Ammon's horn (tissue), 1 donor: ENCODE measurements at places on chromosomes 3 and 15.

- DNase-seq: no peak
Measured at GRCh38 chr3:56054844-56055243, 413.4 kb downstream of the ERC2 start.

DNA sequence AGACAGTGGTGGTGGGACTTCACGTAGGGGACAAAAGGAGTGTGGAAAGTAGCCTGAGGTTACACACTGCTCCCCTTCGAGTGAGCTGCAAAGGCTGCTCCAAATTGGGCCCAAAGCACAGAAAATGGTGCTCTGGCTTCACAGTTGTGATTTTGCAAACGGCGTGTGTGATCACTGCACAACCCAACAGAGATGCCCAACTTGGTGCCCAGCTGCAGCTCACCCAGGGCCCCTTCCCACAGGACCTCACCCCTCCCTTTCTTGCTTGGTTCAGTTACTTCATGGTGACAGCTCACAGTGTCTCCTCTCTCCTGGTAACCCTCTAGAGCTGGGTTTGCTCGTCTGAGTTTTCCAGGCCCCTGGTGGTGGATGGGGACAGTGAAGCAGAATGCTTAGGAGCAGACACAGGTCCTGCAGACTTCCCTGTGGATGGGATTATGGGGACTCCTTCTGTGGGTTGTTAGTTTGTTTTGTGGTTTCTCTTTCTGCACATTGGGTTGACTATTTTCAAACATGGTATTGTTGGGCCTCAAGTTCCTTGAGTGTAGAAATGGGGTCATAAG, 98.3 kb downstream of the TOP2B start:
- DNase-seq: no peak

DNA sequence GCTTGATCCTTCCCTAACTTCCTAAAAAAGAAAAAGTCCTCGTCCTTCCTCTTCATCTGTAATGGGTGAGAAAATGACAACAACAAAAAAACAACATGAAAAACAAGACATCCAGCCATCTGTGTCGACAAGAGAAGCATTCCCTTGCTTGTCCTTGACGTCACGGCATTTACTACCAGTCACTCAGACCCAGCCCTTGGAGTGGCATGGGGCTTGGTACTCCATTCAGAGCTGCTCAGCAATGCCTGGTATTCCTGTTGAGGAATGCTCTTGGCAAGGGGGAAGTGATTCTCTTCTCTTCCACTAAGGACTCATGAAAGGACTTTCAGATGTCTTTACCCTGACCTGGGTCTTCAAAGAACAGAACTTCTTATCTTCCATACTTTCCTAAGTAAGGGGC, 339.7 kb upstream of the RASGRP1 start:
- DNase-seq: no peak

GRCh38 chr15:63114465-63114864, 7.2 kb upstream of the LACTB start:
- DNase-seq: no peak

GRCh38 chr3:72118628-72119027, 333.7 kb upstream of the PROK2 start:
- no peak for DNase-seq

GRCh38 chr15:66196602-66197001, 56.9 kb downstream of the MEGF11 start:
- no peak for DNase-seq

DNA sequence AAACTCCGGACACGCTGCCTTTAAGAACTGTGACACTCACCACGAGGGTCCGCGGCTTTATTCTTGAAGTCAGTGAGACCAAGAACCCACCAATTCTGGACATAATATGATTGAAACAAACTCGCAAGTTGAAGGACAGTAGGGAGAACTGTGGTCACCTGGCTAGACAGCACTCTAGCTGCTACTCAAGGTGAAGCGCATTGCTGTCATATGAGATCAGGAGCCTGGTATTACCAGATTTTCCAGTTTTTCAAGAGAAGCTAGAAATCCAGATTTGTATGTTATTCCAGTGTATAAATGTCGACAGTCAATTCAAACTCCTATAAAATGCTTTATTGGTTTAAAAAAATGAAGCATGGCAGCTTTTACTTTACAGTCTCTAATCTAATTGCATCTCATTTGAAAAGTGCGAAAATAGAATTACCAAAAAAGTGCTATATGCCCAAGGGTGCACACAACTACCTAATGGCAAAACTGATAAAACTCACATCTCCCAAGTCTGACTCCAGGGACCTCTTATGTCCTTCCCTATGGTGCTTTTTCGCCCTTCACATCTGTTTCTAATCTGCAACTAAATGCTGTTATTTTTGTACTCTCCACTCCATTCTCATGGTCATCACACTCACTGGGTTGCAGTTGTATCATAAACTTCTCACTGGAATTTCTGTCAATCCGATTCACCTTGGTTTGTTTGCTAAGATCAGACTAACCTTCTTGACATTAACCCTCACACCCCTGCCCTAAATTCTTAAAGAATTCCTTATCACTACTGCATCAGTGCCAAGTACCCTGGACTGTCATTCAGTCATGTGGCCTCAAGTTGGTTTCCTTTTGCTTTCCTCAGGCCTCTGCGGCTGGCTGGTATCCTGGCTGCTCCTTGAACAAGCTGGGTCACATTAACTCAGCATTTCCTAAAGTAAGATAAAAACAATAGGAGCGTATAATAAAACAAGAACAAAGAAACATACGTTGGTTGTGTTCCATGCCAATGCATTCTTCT, 31.5 kb upstream of the ARHGEF26 start:
- DNase-seq: no peak

- no peak for DNase-seq
Measured at GRCh38 chr3:175526609-175527280, 667.6 kb downstream of the NAALADL2 start.

GRCh38 chr15:70099967-70100473, 2.3 kb upstream of the TLE3 start:
- DNase-seq: no peak

DNA sequence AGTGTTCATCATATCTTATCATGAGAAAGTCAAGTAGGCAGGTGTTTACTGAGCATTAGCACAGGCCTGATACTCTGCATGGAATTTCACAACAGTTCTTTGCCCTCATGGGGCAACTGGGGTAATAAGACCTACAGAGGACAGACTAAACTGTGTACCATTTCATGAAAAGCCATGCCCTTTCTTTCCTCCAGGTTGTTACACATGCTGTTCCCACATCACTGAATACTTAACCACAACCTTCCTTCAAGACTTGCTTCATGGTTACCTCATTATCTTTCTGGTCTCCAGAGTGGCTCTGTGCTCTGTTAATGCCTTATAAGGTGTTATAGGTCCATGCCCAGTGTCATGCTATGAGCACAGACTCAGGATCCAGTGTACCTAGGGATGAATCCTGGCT, 28.2 kb upstream of the RSL24D1 start:
- no peak for DNase-seq

DNA sequence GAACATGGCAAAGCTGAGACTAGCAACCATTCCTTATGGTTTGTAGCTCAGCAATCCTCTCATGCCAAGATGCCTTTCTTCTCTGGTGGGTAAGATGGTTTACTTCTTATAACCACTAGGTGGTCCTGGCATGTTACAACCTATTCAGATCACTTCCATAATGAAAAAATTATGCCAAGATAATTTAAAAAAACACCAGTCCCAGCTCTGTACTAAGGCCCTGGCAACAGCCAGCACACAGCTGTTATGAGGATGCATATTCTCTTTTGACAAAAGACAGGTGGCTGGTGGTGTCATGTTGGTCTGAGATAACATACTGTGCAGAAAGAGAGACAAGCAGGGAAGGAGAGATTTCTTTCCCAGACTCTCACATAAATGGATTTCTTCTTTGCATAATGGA, 65.7 kb upstream of the FRMD4B start:
- no peak for DNase-seq

GRCh38 chr3:155494332-155494731, 200.8 kb upstream of the STRIT1 start:
- no peak for DNase-seq

DNA sequence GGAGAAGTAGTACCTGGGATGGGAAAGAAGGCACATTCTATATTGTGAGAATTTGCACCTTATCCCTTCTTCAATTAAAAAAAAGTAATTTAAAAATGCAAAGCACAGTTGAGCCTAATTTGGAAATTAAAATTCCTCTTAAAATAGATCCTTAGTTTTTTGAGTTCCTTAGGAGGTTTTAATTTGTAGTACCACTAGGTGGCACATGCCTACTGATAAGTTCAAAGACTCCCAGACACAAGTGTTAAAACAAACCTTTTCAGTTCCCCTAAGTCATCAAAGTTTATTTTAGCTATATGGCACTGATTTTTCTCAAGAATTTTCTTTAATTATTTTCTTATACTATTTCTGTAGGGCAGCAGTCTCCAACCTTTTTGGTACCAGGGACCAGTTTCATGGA, 127.6 kb upstream of the AZI2 start:
- peak; percentile 55 for DNase-seq

- no peak for DNase-seq
Measured at GRCh38 chr3:10338164-10338470, 17.2 kb upstream of the SEC13 start.

DNA sequence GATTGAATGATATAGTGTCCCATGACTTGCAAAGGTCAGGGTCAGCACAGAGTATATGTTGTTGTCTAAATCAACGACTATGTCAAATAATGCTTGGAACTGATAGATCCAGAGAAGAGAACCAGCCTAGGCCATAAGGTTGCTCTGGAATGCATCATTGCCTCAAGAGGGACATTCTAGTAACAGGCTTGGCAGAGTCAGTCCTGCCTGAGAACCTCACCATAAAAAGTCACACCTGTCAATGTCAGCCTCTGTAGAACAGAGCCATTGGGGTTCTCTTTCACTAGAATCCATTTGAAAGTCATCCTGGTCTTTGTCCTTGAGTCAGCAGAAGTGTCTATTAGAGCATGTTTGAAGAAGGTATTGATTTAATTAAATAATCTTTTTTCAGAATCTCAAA, 31.4 kb upstream of the UBE3A start:
- DNase-seq: no peak

DNA sequence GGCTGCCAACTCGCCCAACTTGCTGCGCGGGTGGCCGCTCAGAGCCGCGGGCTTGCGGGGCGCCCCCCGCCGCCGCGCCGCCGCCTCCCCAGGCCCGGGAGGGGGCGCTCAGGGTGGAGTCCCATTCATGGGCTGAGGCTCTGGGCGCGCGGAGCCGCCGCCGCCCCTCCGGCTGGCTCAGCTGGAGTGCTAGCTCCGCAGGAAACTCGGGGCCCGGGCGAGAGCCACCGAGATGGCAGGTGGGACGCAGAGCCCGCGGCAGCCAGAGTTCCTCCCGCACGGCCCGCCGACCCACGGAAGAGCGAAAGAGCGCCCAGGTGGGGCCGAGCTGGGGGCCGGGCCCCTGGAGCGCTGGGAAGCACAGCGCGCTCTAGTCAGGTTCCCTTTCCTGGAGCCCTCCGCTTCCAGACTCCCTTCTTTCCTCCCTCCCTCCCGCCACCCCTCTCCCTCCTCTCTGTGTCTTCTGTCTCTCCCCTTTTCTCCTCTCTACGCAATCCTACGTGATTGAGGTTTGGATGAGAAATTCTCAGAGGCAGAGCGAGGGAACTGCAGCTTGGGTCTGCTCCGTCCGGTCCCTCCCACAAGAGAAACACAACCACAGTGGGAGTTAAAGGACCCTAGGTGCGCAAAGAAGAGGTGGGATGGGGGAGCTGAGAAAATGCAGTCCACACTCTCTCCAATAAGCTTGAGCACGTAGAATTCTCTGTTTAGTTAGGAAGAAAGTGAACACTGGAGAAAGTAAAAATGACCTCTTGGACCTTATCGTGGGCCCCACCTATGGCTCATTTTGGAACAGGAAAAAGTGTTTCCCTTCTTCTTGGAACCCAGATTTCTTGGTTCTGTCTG, 317.3 kb downstream of the FGF12 start:
- peak; percentile 18 for DNase-seq

- peak; percentile 10 for DNase-seq
Measured at GRCh38 chr3:121834157-121834670, 646 bp downstream of the IQCB1 start.

DNA sequence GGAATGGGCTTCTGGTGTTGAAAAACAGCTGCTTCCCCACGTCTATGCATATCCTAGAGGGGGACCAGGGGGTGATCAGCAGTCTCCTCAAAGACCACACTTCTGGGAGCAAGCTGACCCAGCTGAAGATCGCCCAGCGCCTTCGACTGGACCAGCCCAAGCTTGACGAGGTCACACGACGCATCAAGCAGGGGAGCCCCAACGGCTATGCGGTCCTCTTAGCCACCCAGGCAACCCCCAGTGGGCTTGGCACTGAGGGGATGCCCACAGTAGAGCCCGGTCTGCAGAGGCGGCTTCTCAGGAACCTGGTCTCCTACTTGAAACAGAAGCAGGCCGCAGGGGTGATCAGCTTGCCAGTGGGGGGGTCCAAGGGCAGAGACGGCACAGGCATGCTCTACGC, 2.5 kb downstream of the RBM15B start:
- no peak for DNase-seq

GRCh38 chr3:170563712-170564423, 22.0 kb downstream of the SLC7A14 start:
- peak; percentile 28 for DNase-seq

- DNase-seq: no peak
Measured at GRCh38 chr15:36230776-36231175, 348.6 kb upstream of the CDIN1 start.

- DNase-seq: no peak
Measured at GRCh38 chr3:195566797-195567196, 16.9 kb downstream of the APOD start.

DNA sequence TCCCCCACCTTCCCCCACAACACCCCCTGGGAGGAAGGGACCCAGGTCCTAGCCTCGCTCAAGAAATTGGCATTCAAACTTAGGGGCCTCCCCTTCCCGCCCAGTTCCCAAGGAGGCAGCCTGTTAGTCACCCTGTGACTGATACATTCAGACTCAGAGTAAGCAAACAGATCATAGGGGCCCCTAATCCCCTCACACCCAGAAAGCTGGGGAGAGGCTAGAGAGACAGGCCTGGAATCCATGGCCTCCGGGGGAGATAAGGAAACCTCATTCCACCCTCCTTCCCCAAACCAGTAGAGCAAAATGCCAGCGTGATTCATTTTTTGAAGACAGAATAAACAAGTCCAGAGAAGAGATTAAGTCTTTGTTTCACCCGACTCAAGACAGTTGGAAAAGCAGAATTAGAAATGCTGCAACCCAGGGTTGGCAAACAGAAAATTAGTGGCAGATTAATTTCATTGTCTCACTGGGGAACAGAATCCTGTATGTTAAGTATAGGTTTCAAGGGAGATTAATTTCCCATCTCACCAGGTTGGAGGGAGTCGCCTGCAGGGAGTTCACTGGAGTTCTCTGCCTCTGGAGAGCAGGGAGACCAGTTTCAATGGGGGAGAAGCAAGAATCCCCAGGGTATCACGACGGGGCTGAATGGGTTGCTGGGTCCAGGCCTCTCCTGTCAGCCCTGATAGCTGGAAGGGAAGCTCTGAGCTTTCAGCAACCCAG, 268.3 kb downstream of the UACA start:
- no peak for DNase-seq
